ENCODE measurements at places on chromosomes 3 and 15.

GRCh38 chr3:10780922-10781321 lies 35.1 kb upstream of the SLC6A11 start:
- DNase-seq = no peak

DNA sequence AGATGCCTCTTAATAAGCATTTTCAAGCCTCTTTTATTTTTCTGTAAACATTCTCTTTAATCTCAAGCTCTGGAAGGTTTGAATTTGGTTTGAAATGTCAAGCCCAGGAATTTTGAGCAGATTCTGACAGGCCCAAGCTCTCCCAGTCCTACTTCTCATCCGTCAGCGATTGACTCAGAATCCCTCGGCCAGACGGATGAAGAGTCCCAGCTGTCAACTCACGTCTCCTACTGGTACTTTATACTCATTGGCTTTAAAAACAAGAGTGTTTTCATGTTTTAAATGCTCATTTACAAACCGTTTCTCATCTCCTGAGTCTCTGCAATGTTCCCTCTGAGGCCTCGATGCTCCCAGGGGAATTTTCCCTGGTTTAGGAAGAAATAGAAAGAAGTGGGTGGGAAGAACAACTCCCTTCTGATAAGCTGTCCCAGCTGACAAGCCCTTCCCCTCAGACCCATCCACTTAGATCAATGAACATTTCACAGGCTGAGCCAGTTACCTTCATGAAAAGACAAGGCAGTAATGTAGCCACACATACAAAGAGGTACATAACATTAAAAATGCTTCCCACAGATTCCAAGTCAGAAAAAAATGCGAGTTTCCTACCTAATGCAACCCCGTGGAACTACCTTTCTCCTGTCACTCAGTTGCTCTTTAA lies 478.2 kb upstream of the DPH6 start:
- no peak for DNase-seq

DNA sequence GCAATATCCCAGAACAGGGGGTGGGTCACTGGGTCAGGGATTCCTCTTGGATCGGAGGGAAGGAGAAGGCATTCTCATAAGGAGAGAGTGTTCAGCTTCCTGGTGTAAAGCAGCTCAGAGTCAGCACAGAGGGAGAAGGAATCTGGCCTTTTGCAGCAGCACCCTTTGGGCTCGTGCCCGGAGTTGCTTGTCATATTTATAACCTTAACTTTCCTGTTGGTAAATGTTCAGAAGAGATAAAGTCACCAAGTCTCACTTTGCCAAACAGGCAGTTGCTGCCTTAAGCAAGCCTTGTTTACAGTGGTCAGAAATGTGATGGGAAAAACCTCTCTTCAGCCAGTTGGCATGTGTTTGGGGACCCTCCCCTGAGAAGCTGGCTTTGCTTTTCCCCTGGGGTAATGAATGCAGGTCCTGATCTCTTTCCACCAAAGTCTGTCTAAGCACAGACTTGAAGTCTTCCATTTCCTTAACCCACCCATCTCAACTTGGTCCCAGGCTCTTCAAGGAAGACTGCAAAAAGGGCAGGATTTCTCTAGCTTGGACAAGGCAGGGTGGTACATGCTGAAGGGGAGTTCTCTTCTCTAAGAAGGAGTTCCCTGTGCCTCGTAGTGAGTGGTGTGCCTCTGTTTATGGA lies 206.9 kb upstream of the BHLHE40 start:
- DNase-seq = no peak

GRCh38 chr3:19947549-19948225 lies 790 bp downstream of the RAB5A start:
- DNase-seq = peak; percentile 25

GRCh38 chr3:43817825-43818224 lies 127.1 kb downstream of the ABHD5 start:
- no peak for DNase-seq

Measured in iPS DF 6.9 (cell line).